ENCODE measurements at places on chromosomes 3 and 15.

- DNase-seq: peak; percentile 30
These were observed 311.4 kb downstream of the TBC1D5 start for GRCh38 chr3:17431004-17431403.

DNA sequence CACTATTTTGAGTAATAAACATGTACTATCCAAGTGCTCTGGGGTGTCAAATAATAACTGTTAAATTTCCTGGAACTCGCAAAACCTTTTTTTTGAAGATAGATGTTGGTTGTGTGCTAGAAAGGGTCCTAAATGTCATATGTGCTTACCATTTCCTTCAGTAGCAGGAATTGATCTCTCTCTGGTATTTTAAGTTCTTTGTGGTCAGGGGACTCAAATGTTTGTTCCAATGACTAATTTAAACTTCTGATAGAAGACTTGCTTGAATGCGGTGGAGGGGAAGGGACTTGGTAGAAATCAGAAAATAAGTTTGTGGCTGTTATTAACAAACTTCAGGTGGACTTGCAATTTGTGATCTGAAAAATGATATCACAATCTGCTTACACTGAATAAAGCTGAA, 26.8 kb downstream of the ARIH2 start:
- DNase-seq: no peak

GRCh38 chr15:39238443-39238842, 342.4 kb upstream of the THBS1 start:
- no peak for DNase-seq

DNA sequence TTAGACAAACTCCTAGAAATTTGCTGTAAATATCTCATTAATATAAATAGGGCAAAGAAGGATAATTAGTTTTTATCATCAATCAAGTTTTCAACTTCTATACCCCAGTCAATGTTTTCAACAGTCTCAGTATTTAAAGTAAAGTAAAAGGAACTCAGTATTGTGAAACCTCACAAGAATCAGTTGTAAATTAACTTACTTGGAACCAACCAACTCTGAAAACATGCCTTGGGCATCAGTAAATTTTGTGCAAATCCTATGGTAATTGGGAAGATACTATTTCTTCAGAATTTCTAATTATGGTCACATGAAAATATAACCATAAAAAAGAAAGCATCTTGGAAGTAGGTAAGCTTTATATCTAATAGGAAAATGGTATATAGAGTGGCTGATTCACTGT, 1139.0 kb downstream of the TUSC7 start:
- no peak for DNase-seq

- DNase-seq: no peak
These were observed 9.7 kb downstream of the PARP16 start for GRCh38 chr15:65277015-65277414.

DNA sequence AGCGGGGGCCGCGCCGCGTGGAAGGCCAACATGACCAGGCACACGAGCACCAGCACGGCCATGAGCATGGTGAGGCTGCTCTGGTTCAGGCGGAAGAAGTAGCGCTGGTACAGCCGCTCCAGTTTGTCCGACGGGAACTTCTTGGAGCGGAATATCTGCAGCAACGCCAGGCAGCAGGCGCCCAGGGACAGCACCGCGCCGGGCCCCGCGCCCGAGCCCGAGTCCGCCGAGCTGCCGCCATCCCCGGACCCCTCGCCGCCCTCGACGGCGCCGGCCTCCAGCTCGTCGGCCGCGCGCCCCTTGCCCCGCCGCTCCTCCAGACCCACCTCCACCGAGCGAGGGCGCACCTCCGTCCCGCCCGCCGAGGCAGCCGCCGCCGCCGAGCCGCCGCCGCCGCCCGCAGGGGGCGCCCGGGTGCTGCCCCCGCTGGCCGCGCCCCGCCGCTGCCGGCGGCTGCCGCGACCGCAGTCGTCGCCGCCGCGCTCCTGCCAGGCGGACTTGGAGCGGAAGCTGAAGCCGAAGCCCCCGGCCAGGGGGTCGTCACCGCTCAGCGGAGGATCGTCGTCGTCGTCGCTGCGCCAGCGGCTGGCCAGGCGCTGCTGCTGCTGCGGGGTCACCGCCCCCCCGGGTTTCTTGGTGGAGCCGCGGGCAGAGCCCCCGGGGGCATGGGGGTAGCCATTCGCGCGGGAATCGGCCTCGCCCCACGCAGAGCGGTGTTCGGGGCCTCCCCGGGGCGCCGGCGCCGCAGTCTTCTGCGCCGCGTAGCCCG, 957 bp downstream of the ADCY5 start:
- peak; percentile 82 for DNase-seq

- no peak for DNase-seq
These were observed 9.8 kb downstream of the LARS2 start for GRCh38 chr3:45398178-45398577.

- DNase-seq: no peak
These were observed 130.6 kb upstream of the STT3B start for GRCh38 chr3:31402117-31402516.
